Stimulated activated CD4-positive, alpha-beta T cell treated with anti-CD3 and anti-CD28 coated beads, Interleukin-2, amount 100 ng/mL, for 4 hours (primary cell): ENCODE measurements at places on chromosomes 2 and 18.
A peak's percentile ranks its signal among the peaks of the same experiment; 100 is the strongest.

DNA sequence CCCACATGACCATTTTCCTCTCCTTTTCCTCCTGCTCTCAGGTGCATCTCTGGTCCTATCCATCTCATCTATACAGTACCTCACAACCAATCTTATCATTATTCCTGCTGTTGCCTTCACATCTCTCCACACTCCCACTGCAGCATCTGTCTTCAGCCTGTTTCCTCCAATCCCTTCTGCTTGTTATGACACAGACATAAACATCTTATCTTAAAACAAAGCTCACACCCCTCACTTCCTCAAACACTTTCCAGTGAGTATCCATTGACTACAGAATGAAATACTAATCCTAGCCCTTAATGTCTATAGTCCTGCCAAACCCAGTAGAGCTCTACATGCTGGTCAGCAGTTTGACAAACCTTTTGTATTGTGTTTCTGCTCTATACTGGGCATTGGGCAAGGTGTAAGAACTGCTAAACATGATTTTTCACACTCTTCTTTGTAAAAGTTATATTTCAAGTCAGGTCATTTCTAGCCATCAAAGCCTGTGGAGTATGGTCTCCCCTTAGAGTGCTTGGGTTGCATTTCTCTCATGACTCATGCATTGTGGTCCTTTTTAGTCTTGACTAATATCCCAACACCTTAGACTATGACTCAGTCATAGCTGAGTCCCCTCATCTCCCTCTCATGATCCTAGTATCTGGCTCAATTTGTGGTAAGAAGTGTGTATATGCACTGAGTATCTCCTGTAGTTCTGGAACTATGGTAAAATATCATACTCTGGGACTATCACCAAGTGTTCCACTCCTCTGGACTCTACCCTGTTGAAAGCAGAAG is 187.0 kb downstream of the CYRIA start:
- no peak for DNase-seq

DNA sequence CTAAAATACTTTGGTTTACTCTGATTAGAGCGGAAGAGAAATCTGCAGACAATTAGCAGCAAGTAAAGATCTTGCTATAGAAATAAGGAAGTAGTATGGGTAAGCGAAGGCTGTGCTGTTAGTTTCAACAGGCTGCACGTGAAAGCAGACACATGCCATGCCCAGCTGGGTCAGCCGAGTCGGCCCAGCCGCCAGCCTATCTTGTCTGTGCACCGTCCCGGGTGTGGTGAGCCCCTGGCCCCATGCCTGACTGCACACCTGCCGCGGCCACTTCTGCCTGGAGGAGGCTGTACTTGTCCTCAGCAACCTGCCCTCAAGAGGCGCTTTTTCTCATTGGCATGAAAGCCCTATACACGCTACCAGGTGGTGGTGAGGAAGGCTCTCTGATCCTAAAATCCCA is 185.5 kb downstream of the SEPTIN10 start:
- no peak for DNase-seq

- no peak for DNase-seq
These were observed 655.5 kb upstream of the FANCL start for GRCh38 chr2:58896638-58897037.

DNA sequence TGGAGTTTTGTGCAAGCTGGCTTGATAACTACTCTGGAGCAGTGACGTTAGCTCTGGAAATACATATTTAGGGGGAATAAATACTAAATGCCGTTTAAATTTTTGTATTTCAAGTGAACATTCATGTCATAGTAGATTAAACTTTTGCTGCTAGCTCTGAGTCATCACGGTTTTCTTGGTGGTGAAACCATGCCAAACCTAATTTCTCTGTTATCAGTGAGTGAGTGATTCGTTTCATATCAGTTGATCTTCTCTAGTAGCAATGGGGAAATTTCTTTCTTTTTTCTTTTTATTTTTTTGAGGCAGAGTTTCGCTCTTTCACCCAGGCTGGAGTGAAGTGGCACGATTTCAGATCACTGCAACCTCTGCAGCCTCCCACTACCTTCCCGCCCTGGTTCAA is 211.1 kb downstream of the PTPRM start:
- no peak for DNase-seq

- DNase-seq = no peak
These were observed 262.9 kb upstream of the FBXO11 start for GRCh38 chr2:48169141-48169592.

- no peak for DNase-seq
These were observed 1.6 kb downstream of the COQ10B start for GRCh38 chr2:197454923-197455322.

- no peak for DNase-seq
These were observed 42.9 kb upstream of the TMEM178A start for GRCh38 chr2:39622860-39623259.

GRCh38 chr2:201496785-201497184 is 45.2 kb downstream of the STRADB start:
- no peak for DNase-seq

DNA sequence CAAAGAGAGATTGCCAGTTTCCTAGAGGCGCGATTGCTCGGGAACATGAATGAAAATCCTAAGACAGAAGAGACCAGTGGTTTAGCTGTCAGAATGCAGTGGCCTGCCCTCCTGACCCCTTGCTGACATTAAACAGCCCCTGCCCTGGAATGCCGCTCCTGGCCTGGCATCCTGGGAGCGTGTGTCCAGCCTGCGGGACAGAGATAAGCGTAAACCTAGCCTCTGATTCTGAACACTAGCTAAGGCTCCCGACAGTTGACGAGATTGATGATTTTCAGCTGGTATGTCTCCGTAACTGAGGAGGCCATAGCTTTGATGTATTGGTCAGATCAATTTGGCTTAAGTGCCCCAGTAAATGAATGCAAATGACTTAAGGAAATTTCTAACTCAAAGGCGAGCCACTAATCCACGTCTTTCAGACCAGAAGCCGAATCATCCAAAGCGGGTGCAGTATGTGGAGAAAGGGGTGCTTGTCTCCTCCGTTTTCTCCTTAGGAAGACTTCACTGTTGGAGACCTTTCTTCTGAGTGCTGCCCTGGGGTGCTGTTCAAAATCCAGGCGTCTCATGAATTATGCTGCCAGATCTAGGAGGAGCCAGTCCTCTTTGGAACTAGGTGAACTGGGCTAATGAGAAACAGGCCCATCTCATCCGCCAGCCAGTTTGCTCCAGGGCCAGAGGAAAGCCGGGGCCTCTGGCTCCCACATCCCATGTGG is 142.5 kb upstream of the L3MBTL4 start:
- DNase-seq = no peak

GRCh38 chr2:88182721-88183120 is 12.6 kb downstream of the THNSL2 start:
- DNase-seq = no peak

DNA sequence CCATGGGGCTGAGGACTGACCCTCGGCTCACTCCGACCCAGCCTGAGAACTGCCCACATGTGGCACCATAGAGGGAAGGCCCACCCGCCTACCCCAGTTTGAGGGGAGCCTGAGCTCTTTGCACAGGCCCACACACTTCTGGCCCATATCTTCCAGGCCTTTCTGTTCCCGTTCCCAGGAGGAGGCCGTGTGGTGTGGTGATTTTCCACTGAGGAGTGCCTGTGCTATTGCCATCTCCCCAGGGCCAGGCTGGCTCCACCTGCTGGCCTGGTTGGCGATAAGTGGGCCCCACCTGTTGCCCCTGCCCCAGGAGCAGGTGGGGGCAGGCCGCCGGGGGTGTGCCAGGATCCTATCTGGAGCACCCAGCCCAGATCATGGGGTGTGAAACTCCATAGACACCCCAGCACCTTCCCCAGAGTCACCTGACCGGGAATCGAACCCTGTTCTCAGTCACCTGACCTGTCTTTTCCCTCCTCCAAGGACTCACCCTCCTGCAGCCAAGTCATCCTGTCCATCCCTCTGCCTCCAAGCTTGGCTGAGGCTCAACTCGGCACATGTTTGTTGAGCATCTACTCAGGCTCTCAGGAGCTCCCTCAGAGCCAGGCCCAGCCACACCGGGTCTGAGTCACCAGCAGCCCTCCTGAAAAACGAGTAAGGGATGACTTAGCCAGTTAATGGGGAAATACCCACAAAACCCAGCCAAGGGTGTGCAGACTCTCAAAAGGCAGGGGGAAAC is 120.1 kb downstream of the CYP26B1 start:
- no peak for DNase-seq

DNA sequence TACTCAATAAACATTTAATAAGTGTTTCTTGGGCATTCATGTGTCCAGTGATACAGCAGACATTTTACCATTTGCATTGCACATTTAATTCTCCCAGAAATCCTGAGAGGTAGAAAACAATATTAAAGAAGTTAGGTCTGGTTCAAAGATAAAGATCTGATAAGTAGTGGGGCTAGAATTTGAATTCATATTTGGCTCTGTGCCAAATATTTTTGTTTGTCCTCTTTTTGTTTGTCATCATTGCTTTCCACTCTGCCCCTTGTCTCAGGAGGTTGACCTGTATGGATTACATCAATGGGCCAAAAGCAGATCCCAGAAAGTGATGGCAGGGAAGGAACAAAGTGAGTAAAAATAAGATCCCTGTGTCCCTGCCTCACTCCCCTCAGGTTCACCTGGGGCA is 441.9 kb upstream of the PKDCC start:
- DNase-seq = no peak

DNA sequence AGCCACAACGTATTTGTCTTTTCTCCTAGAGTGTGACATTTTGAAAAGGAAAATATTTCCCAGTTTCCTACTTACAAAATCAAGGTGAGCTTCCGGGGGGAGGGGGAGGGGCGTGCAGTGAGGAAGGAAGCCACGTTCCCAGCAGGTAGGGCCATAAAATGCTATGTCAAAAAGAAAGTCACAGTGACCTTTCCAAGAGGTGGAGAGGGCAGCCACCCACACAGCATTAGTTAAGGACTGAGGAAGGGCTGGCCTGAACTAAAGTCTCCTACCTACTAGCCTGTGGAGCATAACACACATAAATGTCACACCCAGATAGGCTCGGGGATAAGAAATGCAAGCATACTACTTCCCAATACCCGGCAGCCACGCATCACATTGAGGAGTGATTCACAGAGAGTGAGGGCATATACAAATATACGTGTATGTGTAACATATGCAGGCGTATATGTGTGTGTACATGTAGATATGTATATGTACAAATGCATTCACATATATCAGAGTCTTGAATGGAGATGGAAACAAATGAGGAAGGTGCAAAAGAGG is 191.1 kb downstream of the STK39 start:
- no peak for DNase-seq

GRCh38 chr2:98915751-98916358 is 20.2 kb downstream of the CRACDL start:
- DNase-seq = no peak

GRCh38 chr2:233807966-233808935 is 30.1 kb downstream of the MROH2A start:
- no peak for DNase-seq

- no peak for DNase-seq
These were observed 60.8 kb downstream of the MFSD6 start for GRCh38 chr2:190468814-190469569.

DNA sequence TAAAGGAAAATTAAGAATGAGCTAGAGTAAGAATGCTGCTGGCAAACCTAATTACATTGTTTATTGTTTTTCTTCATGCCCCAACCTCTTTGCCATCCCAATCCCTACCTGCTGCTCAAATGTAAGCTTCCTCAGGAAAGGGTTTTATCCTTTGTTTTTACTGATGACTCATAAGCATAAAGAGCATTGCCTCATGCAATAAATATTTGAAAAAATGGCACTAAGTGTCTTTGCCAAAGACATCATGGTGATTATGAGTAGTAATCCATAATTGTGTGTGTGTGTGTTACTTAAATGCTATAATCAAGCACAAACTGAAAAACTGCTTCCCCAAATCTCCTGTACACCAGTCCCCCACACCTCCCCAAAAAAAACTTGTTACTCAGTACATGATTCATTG is 53.4 kb downstream of the DNER start:
- no peak for DNase-seq

GRCh38 chr2:36371070-36371874 is 15.7 kb downstream of the CRIM1 start:
- DNase-seq = no peak

- no peak for DNase-seq
These were observed 3.0 kb downstream of the MBD5 start for GRCh38 chr2:148023861-148024260.

DNA sequence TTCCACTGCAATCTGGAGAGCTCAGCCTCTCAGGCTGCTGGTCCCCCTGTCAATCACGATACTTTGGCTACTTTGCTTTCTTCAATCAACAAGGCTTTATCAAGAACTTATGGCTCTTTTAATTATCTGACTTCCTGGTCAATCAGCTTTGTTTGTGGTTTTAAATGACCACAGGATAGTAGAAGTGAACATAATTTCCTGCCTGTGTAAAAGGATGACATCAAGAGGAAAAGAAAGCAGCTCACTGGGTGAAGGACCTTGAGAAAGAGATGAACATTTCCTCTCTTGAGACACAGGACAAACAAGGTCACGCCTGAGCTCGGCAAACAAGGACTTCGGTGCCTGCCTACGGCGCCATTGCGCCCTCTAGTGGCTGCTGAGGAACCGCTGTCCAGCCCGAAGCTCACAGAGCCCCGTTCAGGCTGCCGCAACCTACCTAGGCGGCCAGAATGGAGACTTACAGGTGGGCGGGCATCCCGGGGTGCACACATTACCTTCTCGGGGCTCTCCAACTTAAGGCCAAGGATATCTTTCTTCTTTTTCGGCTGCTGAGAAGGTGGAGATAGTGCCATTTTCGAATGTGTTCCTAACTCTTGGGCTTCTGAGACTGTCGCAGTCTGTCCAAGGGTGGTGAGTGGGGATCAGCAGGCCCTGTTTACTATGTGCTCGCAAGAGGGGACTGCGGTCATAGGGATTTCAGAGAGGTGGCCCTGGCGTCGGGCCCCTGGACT is 54.0 kb downstream of the IL1RL2 start:
- peak; percentile 81 for DNase-seq

DNA sequence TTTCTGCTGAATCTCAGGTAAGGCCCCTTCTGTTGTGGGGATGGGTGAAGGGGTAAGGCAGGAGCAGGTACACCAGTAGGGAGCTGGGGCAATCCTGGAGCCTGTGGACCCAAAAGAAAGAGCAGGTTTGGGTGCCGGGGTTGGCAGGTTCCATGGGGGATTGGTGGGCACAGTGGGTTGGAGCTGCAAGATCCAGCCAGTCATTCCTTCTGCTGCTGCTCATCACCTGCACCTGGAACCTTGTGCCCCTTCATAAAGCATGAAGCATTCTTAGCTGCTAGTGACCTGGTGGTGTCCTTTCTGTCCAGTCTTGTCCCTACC is 24.9 kb downstream of the FHOD3 start:
- DNase-seq = no peak

- DNase-seq = no peak
These were observed 6.3 kb upstream of the INO80D start for GRCh38 chr2:206092297-206092696.

DNA sequence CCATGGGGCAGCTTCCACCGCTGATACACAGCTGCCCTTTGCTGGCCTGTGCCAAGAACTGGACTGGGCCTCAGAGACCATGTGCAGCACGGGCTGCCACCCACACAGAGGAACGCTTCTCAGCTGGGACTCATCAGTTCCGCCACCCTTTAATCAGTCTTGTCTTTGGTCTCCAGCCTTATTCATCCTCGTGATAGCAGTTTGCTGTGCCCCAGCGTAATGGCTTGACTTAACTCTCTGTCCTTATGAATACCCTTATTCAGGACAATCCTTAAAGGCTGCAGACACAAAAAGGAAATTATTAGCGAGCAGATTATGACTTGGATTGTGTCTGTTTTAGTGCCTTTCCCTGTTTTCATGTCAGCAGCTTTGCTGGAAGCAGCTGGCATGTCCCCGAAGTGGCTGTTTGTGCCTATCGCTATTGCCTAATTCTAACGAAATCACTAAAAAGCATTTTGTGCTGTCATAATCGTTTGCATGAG is 108.9 kb upstream of the DAPL1 start:
- DNase-seq = no peak

GRCh38 chr2:232890536-232890895 is 20.5 kb downstream of the SNORC start:
- no peak for DNase-seq

- DNase-seq = no peak
These were observed at the start of gene TMEM178A for GRCh38 chr2:39665811-39666490. TMEM178A (plus strand) TSS chr2:39665917; CDS start chr2:39665975, 58 bp downstream.
